ENCODE measurements at places on chromosomes 5 and 9.
A peak's percentile ranks its signal among the peaks of the same experiment; 100 is the strongest.

- DNase-seq: no peak
Observed at GRCh38 chr5:137737349-137738131, 1.7 kb upstream of the KLHL3 start.

- no peak for DNase-seq
Observed at GRCh38 chr5:1950708-1951103, 68.0 kb upstream of the IRX4 start.

- DNase-seq: no peak
Observed at GRCh38 chr9:135711391-135711790, 9.4 kb downstream of the KCNT1 start.

DNA sequence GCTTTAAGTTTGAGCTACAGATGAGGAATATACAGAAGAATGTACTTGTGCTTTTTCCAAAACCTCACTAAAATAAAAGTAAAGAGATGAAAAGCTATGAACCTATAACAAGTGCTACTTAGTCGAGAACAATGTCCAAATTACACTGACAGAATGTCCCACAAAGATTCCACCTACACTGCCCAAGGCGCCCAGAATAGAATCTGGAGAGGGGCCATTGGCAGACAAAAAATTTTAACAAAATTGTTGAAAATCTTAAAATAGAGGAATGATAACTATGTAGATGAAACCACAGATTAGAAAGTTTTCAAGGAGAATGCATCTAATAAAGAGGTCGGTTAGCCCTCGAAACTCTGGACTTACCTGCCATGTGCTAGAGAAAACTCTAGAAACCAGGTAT is 235.3 kb downstream of the CETN3 start:
- DNase-seq: no peak

GRCh38 chr5:109905906-109906305 is 216.2 kb downstream of the MAN2A1 start:
- no peak for DNase-seq

GRCh38 chr5:156686796-156687195 is 163.3 kb upstream of the PPP1R2B start:
- no peak for DNase-seq

GRCh38 chr5:41519801-41520200 is 9.4 kb upstream of the PLCXD3 start:
- no peak for DNase-seq

GRCh38 chr9:29830821-29831220 is 2257.5 kb upstream of the C9orf72 start:
- no peak for DNase-seq

GRCh38 chr5:135657536-135658305 is 78.9 kb upstream of the CXCL14 start:
- no peak for DNase-seq

DNA sequence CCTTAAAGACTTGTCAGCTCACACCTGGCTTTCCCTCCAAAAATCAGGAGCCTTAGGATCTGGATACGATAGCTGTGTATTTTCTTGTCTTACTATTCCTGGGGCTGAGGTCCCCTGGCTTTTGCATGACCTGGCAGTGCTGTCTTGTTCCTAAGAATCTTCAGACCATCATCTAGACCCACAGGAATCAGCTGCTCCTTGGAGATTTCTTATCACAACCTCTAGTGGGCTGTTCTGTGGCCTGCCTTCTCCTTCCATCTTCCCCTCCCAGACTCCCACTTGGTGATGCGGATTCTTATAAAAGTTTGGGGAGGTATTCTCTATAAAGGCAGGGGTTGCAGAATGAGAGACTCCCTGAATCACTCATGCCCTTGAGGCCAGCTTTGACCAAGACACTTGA is 21.4 kb downstream of the LCP2 start:
- DNase-seq: no peak

- DNase-seq: peak; percentile 35
Observed at GRCh38 chr5:154514331-154514730, 36.3 kb upstream of the HAND1 start.

DNA sequence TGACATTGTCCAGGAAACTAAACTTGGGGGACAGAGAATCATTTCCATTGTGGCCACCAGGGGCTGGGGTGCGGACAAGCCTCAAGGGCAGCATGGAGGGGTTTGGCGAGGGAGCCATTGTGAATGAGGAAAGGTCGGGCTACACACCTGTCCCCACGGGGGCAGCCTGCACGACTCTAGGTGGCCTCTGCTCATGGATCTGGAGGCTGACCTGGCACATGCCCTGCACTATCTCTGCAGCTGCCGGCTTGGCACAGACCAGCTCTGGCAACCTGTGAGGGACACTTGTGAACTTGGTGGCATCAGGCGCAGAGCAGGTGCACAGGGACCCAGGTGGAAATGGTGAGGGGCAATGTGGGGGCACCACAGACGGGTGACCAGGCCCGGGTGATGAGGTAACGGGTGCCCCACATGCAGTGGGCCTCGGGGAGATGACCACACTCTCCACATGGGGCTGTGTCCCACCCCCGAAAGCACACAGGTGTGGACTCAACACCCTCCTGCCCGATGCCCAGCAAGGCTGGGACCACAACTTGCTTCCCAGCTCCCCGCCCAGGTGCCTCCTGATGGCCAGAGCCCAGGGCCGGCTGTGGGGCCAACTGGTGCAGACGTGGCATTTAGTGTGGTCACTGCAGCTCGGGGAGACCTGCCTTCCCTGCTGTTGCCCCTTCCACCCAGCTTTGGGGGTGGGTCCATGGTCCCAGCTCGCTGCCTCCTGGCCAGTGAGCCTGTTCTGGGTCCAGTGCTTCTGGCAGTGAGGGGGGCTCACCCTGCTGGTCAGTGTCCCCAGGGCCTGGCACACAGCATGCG is 60.9 kb upstream of the UBAC1 start:
- DNase-seq: no peak

DNA sequence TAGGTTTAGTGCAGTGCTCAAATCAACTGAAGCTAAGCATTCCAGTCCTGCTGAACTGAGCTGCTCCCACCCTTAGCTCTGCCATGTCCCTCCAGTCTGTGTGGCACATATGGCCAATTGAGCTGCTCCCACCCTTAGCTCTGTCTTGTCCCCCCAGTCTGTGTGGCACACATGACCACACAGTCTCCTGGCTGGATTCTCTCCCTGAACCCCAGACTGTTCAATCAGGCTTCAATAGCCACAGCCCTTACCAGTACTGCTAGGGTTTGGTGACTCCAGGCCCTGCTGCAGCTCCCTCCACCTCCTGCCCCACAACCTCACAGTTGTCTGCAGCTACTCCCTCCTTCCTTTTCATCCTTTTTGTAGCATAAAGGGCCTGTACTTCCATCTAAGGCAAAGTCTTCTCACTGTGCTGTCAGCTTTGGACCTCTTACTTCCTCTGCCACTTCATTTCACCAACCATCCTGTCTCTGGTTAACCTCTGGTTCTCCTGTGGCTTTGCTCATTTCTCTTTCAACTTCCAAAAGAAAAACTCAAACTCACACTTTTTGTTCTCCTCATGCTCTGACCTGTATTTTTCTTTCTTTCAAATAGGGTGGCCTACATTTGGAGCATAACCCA is 50.8 kb downstream of the ADAMTS12 start:
- no peak for DNase-seq

DNA sequence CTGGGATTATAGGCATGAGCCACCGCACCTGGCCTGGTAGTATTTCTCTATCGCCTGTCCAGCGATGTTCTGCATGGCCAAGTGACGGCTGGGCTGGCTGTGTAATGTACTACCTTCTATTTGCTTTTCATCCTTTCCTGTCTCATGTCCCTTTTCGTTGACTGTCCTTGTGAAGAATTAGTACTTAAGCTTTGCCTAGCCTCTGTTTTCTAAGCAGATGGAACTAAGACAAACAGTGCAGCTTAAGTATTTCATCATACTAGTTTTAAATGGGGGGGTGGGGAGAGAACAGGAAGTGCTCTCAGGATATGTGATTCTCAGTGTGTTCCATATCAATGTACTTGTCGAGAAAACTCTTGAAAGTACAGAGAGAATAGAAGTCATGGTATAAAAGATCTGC is 31.7 kb upstream of the CCL21 start:
- DNase-seq: no peak

- DNase-seq: peak; percentile 52
Observed at GRCh38 chr5:149381986-149382338, 2.9 kb upstream of the IL17B start.

DNA sequence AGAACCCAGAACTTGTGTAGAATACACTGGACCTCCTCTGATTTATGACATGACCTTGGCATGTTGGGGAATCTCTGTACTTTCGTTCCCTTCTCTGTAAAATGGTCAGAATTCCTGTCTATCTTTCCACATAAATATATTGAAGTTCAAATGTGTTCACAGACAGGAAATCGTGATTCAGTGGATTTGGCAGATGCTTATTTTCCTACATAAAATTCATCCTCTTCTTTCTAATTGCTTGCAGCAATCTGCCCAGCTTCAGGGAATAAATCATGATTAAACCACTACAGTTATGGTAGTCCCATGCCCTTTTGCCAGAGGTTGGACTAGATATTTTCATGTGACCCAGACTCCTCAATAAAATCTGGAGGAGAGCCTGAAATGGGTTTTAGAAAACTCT is 52.1 kb upstream of the ARL15 start:
- no peak for DNase-seq

- no peak for DNase-seq
Observed at GRCh38 chr9:78493166-78493742, 196.3 kb downstream of the PSAT1 start.

- DNase-seq: no peak
Observed at GRCh38 chr5:172159016-172159415, 29.0 kb downstream of the STK10 start.

DNA sequence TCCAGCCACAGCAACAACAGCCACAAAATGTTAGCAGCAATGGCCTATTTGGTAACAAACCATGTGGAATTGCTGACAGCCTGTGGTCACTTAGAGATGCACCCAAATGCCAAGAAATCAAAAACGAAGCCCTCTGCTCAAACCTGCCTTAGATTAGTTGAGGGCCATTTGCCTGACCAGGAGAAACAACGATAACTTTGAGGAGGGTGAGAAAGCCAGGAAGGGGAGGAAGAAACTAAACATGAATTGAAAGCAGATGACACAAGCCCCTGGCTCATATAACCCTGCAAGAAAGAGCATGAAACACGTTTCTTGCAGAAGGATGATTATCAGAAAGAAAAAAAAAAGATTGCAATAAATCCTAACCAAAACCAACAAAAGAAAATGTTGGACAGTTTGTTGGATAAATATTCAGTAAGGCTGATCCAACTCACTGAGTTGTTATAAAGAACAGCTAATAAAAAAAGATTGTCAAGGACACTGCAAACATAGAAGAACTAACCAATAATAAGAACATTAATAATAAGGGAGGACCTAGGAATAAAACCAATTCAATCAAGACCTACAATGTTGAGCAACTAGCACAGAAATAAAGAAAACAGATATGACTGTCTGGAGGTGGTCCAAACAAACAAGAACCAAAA is 140.5 kb upstream of the SLC30A5 start:
- DNase-seq: no peak

DNA sequence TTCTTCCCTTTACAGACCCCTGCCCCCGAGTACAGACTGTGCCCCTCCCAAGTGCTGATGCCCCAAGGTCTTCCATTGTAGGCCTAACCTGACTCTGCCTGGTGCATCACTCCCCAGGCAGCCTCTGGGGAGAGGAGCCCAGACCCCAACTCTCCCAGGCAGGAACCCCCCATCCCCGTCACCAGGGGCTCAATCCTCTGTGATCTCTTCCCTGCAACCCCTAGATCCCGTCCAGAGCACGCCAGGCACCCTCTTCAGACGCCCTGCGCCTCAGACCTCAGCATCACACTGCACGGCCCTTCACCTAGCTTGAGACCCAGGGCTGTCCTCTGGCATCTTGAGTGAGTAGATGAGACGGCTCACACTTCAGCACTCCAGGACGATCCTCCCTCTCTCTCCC is 6.4 kb upstream of the EGR1 start:
- no peak for DNase-seq

GRCh38 chr5:134784946-134785620 is 26.5 kb downstream of the DDX46 start:
- no peak for DNase-seq

- no peak for DNase-seq
Observed at GRCh38 chr5:76493190-76493837, 90.2 kb downstream of the IQGAP2 start.

DNA sequence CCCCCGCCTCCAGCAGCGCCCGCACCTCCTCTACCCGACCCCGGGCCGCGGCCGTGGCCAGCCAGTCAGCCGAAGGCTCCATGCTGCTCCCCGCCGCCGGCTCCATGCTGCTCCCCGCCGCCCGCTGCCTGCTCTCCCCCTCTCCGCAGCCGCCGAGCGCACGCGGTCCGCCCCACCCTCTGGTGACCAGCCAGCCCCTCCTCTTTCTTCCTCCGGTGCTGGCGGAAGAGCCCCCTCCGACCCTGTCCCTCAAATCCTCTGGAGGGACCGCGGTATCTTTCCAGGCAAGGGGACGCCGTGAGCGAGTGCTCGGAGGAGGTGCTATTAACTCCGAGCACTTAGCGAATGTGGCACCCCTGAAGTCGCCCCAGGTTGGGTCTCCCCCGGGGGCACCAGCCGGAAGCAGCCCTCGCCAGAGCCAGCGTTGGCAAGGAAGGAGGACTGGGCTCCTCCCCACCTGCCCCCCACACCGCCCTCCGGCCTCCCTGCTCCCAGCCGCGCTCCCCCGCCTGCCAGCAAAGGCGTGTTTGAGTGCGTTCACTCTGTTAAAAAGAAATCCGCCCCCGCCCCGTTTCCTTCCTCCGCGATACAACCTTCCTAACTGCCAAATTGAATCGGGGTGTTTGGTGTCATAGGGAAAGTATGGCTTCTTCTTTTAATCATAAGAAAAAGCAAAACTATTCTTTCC is 19.3 kb downstream of the CDKN2A start:
- no peak for DNase-seq

DNA sequence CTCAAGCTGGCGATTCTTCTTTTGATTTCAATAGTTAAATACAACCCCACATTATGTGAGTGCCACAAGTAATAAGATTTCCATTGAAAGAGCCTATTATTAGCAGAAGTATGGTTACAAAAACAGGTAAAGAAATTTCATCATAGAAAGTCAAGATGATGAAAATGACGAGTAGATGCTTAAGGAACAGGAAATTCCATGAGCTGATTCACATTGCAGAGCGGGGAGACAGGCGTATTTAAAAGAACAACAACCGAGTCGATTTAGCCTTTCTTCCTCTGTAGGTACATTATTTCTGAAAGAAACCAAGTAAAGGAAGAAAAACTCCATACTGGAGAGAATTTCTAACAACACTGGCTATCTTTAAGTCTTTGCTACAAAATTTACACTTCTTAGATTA is 310.4 kb downstream of the SLF1 start:
- no peak for DNase-seq

DNA sequence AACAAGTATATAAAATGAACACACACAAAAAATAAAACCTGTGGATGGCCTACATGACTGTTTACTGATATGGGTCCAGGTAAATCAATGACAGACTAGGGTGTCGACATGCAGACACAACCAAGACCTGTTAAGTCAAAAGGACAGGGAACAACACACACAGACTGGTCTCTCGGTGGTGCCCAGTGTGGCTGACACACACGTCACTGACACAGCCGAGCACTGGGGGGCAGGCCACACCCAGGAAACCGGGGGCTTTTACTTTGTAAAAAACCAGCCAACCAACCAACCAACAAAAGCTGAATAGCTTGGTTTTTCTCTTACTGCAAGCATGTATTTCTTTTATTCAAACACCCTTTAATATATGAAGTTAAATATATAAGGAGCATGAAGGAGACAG is 5.0 kb downstream of the FAM163B start:
- DNase-seq: no peak

GRCh38 chr5:89437450-89438435 is 554.8 kb upstream of the MEF2C start:
- no peak for DNase-seq

GRCh38 chr9:24504521-24504920 is 41.2 kb downstream of the IZUMO3 start:
- DNase-seq: no peak

- DNase-seq: no peak
Observed at GRCh38 chr9:103981912-103982311, 112.2 kb upstream of the SMC2 start.

GRCh38 chr9:30846651-30847050 is 1537.8 kb upstream of the ACO1 start:
- no peak for DNase-seq
